ENCODE measurements at places on chromosomes 4 and X. TPM values are rescaled to one million over a fixed set of nuclear protein-coding genes. Genes with fewer than 3 reads are reported as not detected.

DNA sequence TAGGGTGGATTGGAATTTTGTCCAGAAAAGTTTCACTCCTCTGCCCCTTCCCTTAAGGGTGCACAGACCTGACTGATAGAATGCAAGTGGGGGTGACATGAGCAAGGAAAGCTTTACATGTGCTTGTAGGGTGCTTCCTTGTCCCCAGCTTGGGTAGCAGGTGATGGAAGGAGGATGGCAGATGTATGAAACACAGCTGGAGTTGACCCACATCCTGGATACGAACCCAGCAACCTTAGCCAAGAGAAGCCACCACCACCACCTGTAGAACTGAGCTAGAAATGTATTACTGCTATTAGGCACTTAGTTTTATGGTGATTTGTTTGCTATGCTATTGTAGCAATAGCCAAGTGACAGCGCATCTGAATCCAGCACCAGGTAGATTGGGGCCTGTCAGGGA, 227.4 kb downstream of the HS3ST1 start:
- no peak for DNase-seq

DNA sequence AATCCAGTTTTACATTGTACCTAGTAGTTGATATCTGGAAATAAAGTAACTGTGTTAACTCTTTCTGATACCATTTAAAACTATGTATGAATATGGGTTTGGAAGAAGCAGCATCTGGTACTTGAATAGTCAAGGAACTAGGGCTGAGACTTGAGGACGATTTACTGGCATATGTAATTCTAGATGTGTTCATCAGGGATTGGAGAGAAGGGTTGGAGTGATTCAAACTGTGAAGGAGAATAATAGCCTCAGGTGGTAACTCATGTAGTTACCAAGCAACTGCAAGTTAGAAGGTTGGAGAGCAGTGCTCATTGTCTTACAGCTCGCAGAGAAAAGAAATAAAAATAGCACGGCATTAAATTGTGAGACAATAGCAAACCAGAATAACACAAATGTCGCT, 29.5 kb upstream of the TXLNG start:
- no peak for DNase-seq

- no peak for DNase-seq
These were observed 63.8 kb downstream of the PHKA2 start for GRCh38 chrX:18920079-18920478.

- no peak for DNase-seq
These were observed 203.3 kb upstream of the JADE1 start for GRCh38 chr4:128606173-128606572.

DNA sequence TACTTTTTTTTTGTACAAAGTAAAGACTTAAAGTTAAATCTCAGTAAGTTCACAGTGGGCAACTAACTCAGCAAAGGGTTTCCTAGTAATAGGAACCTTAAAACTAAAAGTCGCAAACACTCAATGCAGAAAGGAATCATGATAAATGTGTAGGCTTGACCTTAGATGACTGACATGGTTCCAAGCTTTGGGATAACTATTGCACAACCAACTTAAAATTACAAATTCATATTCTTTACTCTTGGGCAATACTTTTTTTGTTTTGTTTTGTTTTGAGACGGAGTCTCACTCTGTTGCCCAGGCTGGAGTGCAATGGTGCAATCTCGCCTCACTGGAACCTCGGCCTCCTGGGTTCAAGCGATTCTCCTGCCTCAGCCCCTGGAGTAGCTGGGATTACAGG, 8.2 kb downstream of the ELOVL6 start:
- DNase-seq = no peak

DNA sequence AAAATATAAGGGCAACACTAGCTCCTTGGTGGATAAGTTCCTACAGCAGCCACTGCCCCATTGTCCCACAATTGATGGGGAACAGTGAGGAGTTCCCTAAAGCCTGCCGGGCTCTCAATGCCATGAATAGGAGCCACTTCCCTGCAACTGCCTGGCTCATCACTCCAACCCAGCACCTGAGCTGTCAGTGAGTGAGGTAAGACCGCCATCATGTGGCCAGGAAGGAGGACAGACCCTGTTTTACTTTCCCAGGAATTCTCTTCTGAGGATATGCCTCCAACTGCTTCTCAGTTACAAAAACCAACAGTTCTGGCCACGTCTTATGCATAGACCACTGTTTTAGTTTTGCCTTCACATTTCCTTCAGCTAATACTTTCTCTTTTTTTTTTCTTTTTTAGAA, 45.5 kb downstream of the SRPX start:
- peak; percentile 55 for DNase-seq

DNA sequence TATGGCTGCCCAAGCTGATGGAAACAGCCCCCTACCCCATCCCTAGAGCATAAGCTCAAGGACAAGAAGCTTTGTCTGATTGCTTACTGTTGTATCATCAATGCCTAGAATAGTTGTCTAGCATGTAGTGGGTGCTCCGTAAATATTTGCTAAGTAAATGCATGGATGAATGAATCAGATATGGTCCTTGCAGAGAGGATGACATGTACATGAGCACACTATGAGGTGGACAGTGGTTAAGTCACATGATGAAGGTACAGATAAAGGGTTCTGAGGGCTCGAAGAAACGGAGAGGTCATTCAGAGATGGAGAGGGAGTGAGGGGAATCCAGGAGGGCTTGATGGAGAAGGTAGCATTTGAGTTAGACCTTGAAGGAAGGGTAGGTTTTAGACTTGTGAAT, 214.2 kb downstream of the RBMX2 start:
- DNase-seq = no peak

DNA sequence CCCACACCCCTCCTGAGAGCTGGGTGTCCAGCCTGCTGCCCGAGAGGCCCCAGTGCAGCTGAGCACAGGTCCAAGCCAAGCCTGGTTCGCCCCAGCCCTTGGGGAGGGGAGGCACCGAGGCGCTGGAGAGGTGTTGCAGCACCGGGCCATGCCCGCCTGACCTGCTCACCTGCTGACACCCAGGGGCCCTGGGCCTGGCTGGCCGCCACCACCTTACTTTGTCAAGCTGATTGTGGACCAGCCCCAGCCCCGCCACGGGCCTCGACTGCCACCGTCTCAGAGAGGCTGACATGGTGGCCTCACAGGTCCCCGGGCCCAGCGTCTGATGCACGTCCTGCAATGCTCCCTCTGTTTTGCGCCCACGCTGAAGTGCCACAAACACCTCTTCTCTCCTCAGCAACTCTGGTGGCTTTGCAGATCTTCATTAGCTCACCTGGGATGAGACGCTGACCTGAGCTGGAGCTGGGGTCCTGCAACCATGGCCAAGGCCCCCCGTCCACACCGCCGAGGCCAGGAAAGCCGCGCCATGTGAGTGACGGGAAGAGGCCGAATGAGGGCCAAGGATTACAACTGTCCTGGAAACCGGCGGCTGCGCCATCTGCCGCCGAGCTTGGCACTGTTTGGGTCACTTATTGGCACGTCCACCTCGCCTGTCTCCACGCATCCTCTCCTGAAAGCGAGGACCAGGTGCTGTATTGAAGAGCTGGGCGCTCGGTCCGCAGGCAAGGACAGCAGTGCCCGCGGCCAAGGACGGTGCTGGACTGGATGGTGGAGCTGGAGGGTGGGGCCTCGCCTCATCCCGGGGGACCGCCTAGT, 7.6 kb downstream of the CPLX1 start:
- DNase-seq = no peak

- peak; percentile 80 for DNase-seq
These were observed 3.9 kb upstream of the SYN1 start for GRCh38 chrX:47623540-47624027.

- no peak for DNase-seq
These were observed 14.0 kb downstream of the RAP1GDS1 start for GRCh38 chr4:98275145-98275544.

GRCh38 chr4:148016063-148016637, 284.3 kb downstream of the ARHGAP10 start:
- DNase-seq = no peak

- no peak for DNase-seq
These were observed 224.9 kb upstream of the FAT1 start for GRCh38 chr4:186948361-186949242.

DNA sequence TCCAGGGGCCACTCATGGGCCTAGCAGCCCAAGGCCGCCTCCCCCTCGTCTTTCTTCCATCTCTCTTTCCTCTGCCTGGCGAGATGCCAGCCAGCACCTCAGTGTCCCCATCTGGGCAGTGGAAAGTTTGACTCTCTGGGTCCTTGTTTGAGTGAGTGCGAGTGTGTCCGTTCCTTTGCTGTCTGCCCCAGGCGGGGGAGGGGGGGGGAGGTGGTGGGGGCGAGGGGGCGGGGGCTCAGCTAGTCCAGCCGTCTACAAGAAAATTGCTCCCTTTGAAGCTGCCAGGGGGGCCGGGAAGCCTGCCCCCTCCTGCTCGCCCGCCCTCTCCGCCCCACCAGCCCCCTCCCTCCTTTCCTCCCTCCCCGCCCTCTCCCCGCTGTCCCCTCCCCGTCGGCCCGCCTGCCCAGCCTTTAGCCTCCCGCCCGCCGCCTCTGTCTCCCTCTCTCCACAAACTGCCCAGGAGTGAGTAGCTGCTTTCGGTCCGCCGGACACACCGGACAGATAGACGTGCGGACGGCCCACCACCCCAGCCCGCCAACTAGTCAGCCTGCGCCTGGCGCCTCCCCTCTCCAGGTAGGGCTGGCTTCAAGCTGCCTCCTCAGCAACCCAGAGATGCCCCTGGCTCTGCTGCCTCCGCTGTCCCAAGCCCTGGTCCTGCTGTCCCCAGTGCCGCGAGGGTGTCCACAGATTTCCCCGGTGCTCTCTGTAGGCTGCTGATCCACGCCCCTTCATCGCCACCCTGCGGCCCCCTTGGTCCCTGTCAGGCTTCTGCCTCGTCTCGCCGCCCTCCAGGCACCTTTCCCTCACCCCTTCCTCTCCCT, at the start of gene BGN:
BGN (plus strand) TSS at position 440 of the 821 bp plus-strand sequence. CDS start 9,652 bp downstream, outside the sequence.
- peak; percentile 52 for DNase-seq

DNA sequence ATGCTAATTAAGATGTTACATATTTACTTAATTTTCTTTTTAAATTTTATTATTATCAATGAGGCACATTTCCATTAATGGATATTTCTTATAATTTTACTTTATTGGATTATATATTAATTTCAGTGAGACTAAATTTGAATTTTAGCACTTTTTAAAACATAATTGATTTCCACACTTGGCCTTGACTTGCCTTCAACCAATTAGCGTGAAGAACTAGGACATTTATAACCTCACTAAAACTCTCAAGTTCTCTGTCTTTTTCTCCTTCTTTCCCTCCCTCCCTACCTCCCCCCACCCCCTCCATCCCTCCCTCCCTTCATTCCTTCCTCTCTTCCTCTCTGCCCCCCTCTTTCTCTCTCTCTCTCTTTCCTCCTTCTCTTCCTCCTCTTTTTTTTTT, 1618.1 kb downstream of the C4orf33 start:
- DNase-seq = no peak

DNA sequence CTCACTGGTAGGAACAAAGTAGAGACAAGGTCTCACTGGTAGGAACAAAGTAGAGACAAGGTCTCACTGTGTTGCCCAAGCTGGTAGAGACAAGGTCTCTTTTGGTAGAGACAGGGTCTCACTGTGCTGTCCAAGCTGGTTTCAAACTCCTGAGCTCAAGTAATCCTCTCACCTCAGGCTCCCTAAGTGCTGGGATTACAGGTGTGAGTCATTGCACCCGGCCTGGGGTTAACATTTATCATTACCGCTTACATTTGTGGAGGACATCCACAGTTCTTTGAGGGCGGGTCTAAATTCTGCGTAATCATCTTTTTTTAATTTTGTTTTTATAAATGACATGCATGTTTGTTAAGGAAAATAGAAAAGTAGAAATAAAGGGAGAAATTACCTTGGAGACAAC, 12.0 kb downstream of the RAB33B start:
- DNase-seq = no peak

USP17L28 gene
- total RNA-seq = not detected

CNGA1 gene
- total RNA-seq = not detected

AFM gene
- total RNA-seq = not detected

CSTF2 gene
- 11.9 TPM for total RNA-seq

PPBP gene
- not detected for total RNA-seq

CXCL11 gene
- 0.44 TPM for total RNA-seq

FGF2 gene
- 7.6 TPM for total RNA-seq
